ENCODE measurements at places on chromosomes 7 and 10.

DNA sequence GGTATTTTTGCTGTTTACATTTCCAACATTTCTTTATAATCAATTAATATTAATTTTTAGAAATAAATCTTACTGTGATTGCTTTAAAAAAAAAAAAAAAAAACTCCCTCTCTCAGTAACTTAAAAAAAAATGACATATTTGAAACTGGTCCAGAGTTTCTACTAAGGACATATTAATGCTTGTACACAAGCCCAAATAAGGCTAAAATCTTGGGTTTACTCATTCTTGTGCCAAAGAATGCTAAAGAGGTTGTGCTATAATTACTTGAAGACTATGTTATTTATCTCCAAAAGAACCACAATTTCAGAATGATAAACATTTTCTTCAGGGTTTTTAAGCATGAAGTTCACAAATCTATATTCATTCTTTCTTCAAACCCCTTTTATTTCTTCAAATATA lies 39.4 kb upstream of the PHF14 start:
- DNase-seq: no peak

DNA sequence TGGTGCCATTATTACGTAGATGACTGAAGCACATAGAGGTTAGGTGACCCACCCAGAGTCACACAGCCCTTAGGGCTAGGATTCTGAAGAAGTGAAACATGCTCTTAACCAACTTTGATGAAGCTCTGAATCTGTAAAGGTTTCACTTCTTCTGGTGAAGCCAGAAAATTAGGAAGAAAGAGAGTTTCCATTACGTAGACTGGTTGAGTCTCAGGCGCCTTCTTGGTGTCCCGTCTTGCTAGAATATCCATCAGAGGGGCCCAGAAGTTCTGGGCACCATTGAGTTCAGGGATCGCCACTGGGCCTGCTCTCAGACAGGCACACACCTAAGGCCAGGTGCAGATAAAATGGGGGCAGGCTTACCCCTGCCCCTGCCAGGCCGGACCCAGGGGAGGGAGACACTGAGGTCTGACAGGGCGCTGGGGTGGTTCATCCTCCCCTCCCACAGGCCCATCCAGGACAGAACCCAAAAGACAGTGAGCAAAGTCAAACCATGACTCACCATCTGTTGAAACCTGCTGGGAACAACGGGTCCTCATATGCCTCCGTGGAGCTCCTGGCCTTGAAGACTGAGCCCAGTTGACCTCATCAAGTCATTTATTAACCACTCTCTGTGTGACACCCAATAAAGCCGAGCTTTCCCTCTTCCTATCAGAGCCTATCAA lies 33.2 kb downstream of the DRGX start:
- DNase-seq: no peak

DNA sequence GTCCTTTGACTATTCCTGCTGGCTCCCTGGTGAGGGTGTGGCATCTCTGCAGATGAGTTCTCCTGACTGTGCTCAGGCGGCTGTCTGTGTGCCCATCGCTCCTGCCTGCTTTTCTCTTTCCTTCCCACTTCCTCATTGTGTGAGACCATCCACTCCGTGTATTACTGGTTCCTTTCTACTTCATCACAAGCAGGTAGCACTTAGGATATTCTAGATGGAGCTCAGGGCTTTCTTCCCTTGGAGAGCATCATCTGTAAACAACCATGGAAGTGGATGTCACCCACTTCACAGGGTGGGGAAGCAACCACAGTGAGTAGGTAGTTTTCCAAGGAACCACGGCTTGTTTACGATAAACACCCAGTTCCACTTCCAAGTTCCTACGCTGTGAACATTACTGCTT lies 15.7 kb downstream of the DNAJB6 start:
- DNase-seq: no peak

GRCh38 chr10:85788570-85788969 lies 578.0 kb downstream of the GRID1 start:
- no peak for DNase-seq

Data from esophagus squamous epithelium (tissue), 5 donors.